Esophagus squamous epithelium (tissue), 5 donors: ENCODE measurements at places on chromosomes 6 and 20. TPM values are rescaled to one million over a fixed set of nuclear protein-coding genes. Genes with fewer than 3 reads are reported as not detected.

PHF1 gene
- 18.3 TPM for total RNA-seq

DNA sequence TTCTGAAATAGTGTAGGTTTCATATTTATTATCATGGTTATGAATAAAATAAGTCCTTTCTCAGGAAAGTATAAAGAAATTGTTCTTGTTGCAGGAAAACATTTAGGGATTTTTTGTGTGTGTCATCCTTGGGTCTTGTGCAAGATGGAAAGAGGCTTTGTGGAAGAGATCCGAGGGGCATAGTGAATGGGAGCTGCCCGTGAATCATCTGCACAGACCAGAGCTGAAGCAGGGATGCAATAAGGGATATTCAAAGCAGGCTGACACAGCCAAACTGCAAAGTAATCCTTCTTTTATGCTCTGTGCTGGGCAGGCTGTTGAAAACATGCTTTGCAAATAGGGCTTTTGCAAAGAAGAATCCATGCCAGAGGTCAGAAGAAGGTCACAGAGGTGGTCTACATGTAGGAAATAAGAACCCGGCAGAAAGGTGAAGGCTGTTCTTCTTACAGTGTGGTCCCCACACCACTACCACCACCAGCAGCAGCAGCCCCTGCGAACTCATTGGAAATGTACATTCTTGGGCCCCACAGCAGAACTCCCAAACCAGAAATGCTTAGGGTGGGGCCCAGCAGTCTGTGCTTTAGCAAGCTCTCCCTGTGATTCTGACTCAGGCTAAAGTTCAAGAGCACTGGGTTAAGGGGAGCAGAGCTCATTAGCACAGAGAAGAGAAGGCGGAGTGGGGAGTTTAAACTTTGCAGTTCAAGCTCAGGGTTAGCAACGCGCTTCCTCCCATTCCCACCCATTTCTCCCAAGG lies 237.6 kb downstream of the QKI start:
- H3K4me1 ChIP-seq, result peaks cover 8% of the 10 kb centered on the region
- H3K27ac ChIP-seq, result peak overlapping the region; percentile 84
- no peak overlapping the region for H3K4me3 ChIP-seq
- DNase-seq, result no peak
- H3K36me3 ChIP-seq, result no peaks in the 10 kb centered on the region

DNA sequence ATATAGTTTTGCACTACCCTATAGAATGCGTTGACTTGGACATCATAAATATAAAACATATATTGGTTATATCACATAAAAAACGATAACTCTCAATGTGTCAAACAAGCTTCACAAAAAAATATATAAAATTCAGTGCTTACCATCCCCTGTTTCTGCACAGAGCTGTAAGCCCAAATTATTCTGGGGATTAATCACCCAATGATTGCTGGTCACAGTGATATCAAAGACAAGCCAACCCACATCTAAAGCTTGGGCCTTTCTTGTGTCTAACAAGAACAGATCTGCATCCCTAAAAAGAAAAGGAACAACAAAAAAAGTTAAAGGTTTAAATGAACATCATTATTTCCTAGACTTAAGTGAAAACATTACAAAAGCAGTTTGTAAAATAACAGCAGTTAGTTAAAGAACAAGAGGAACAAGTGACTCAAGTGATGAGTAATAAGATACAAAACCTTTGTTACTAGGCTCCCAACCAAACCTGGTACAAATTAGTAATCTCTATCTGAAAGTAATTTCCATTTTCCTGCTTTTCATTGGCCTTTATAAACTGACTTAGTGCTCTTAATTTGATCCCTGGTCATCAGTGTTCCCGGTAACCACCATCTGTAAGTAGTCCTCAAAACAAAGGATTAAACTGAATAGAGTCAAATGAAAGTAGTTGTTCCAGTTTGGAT lies 81.1 kb downstream of the BMP5 start:
- no peak for DNase-seq
- H3K27me3 ChIP-seq, result no peaks in the 10 kb centered on the region
- H3K36me3 ChIP-seq, result no peaks in the 10 kb centered on the region
- H3K4me3 ChIP-seq, result no peak overlapping the region
- no peaks in the 10 kb centered on the region for H3K4me1 ChIP-seq
- H3K27ac ChIP-seq, result no peak overlapping the region

DNA sequence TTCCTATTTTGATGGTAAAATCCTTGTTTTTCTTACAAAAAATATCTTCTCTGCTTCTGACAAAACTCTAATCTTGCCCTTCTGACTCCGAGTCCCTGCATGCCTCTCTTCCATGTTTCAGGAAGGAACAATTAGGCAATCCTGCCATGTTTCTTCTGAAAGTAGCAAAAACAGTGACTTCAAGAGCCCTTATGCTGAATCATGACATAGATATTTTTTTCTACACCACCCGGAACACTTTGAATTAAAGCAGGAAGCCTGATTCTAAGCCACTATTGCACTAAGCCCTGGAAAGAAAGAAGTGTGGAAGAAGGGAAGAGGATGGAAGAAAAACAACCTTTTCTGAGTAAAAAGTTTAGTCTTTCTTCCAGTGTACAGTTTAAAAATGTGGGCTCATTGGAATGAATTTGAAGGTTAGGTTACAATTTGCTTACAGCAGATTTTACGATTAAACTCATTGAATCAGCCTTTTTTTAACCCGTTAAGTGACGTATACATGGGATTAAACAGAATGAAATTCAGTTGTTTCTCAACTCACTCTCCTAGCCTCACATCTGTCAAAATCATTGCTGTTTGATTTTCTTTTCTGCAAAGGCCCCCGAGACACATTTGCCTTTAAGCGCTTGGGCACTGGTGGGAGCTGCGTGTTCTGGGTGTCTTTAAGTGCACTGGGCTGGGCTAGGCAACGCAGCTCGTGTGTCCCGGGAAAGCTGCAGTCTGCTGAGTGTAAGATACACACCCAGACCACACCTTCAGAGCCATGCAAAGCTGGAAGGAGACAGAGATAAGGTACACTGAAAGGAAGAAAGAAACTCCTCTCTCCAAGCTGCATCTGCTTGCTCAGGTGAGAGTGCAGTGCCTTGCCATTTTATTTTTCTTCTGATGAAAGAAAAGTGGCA lies 159.4 kb upstream of the CITED2 start:
- no peak for DNase-seq
- H3K4me3 ChIP-seq, result no peak overlapping the region
- peak overlapping the region; percentile 59 for H3K27ac ChIP-seq
- peaks cover 12% of the 10 kb centered on the region for H3K4me1 ChIP-seq

HAO1 gene
- not detected for total RNA-seq

DEFB129 gene
- not detected for total RNA-seq

- no peaks in the 10 kb centered on the region for H3K27me3 ChIP-seq
- DNase-seq, result no peak
- H3K27ac ChIP-seq, result peak overlapping the region; percentile 77
- H3K4me1 ChIP-seq, result peaks cover 9% of the 10 kb centered on the region
Observed at GRCh38 chr6:160455081-160455480, 106.9 kb downstream of the SLC22A3 start.

DNA sequence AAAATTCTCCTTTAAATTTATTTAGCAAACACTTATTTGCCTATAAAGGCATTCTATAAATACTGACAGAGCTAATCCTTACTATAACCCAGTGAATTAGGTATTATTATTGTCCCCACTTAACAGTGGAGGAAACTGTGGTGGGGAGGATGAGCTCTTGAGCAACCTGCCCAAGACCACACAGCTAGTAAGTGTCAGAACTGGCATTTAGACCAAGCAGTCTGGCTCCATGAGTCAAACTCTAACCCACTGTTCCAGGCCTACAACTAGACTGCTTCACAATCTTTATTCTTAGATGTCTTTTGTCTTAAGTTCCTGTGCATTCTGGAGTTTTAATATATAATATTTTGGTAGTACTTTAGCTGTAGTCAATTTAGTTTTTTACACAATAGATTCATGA lies 530.8 kb downstream of the BCKDHB start:
- H3K36me3 ChIP-seq, result no peaks in the 10 kb centered on the region
- H3K27ac ChIP-seq, result no peak overlapping the region
- no peak overlapping the region for H3K4me3 ChIP-seq
- no peaks in the 10 kb centered on the region for H3K4me1 ChIP-seq

TMEM63B gene
- 42.2 TPM for total RNA-seq

GRCh38 chr20:46351357-46352058 lies 43.2 kb upstream of the CDH22 start:
- H3K27me3 ChIP-seq, result no peaks in the 10 kb centered on the region
- no peaks in the 10 kb centered on the region for H3K4me1 ChIP-seq
- no peak overlapping the region for H3K4me3 ChIP-seq
- H3K36me3 ChIP-seq, result peaks cover 5% of the 10 kb centered on the region

DNA sequence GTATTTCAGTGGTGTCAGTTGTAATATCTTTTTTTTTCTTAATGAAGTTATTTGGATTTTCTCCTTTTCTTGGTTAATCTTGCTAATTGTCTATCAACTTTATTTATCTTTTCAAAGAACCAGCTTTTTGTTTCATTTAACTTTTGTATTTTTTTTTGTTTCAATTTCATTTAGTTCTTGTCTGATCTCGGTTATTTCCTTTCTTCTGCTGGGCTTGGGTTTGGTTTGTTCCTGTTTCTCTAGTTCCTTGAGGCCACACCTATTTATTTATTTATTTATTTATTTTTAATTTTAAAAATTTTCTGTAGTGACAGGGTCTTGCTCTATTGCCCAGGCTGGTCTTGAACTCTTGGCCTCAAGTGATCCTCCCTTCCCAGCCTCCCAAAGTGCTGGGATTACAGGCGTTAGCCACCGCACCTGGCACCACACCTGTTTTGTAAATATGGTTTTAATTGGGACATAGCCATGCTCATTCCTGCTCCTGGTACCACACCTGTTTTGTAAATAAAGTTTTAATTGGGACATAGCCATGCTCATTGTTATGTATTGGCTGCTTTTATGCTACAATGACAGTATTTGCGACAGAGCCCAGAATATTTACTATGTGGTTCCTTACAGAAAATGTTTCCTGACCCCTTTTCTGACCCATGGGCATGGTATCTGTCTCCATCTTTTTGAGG lies 22.2 kb downstream of the KDM1B start:
- H3K4me1 ChIP-seq, result no peaks in the 10 kb centered on the region
- no peak overlapping the region for H3K4me3 ChIP-seq
- DNase-seq, result no peak
- no peaks in the 10 kb centered on the region for H3K27me3 ChIP-seq
- H3K27ac ChIP-seq, result no peak overlapping the region

GRCh38 chr6:143267760-143268159 lies 182.7 kb downstream of the ADAT2 start:
- H3K36me3 ChIP-seq, result no peaks in the 10 kb centered on the region
- peak overlapping the region; percentile 13 for H3K27ac ChIP-seq
- no peak for DNase-seq
- H3K4me1 ChIP-seq, result peaks cover 10% of the 10 kb centered on the region

DNA sequence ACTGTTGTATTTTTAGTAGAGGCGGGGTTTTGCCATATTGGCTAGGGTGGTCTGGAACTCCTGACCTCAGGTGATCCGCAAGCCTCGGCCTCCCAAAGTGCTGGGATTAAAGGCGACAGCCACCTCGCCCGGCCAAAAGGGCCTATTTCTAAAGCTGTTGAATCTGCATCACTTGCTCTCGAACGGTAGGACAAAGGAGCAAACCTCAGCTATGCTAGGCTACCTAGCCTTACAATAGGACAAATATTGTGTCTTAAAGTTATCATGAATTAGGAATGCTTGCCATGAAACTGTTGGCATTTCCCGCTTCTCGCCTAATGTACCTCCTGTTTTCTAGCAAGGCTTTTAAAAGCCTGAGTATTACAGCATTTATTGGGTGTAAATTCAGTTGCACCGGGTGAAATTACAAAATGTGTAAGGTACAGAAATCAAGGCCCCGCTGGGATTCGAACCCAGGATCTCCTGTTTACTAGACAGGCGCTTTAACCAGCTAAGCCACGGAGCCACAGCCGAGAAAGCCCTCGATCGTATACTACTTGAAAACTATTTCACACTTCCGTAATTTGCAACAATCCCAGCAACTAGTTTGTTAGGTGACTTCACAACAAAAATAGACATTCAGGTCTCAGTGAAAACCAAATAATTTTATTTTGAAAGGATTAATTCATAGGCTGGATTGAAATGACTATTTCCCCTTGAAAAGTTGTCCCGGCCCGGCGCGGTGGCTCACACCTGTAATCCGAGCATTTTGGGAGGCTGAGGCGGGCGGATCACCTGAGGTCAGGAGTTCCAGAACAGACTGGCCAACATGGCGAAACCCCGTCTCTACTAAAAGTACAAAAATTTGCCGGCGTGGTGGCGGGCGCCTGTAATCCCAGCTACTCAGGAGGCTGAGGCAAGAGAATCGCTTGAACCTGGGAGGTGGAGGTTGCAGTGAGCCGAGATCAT lies 211.6 kb upstream of the ZNF184 start:
- no peaks in the 10 kb centered on the region for H3K36me3 ChIP-seq
- H3K27me3 ChIP-seq, result peaks cover 51% of the 10 kb centered on the region
- no peak for DNase-seq
- H3K4me3 ChIP-seq, result no peak overlapping the region
- H3K4me1 ChIP-seq, result no peaks in the 10 kb centered on the region

DNA sequence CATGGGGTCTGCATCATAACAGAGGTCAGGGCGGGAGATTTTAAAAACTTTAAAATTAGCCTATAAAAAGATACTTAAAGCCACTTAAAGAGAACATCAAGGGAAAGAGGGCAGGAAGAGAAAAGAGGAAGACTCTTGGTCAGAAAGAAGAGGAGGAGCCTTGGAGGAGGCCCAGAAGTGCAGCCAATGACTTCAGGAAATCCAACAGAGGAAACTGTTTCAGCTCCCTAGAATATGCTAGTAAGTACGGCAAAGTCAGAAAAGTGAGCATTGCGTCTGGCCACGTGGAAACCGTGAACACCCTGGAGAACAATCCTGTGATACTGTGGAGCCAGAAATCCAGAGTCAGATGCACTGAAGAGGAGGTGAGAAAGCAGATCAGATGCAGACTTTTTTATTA lies 22.5 kb upstream of the NHSL1 start:
- H3K27me3 ChIP-seq, result no peaks in the 10 kb centered on the region
- no peak for DNase-seq
- no peak overlapping the region for H3K4me3 ChIP-seq
